Activated gamma-delta T cell treated with anti-CD3 and anti-CD28 coated beads, Interleukin-2, amount 50 U/mL, for 16 hours (primary cell): ENCODE measurements at places on chromosomes 3 and 15.

DNA sequence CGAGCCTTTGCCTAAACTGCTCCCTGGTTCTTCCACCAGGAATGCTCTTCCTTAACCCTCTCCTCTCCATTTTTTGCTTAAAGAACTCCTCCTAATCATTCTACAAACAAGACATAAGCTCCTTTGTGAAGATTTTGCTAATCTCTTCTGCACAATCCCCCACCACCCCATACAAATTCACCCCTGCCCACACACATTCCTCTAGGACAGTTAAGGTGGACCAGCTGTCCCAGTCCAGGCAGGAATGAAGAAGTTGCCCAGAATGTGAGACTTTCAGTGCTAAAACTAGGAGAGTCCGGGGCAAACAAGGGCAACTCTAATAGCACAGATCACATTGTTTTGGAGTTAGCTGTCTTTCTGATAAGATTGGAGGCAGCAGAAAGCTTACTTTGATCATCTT lies 13.9 kb upstream of the FAM174B start:
- DNase-seq = no peak

- no peak for DNase-seq
Measured at GRCh38 chr3:114370537-114371174, 76.8 kb downstream of the TIGIT start.

DNA sequence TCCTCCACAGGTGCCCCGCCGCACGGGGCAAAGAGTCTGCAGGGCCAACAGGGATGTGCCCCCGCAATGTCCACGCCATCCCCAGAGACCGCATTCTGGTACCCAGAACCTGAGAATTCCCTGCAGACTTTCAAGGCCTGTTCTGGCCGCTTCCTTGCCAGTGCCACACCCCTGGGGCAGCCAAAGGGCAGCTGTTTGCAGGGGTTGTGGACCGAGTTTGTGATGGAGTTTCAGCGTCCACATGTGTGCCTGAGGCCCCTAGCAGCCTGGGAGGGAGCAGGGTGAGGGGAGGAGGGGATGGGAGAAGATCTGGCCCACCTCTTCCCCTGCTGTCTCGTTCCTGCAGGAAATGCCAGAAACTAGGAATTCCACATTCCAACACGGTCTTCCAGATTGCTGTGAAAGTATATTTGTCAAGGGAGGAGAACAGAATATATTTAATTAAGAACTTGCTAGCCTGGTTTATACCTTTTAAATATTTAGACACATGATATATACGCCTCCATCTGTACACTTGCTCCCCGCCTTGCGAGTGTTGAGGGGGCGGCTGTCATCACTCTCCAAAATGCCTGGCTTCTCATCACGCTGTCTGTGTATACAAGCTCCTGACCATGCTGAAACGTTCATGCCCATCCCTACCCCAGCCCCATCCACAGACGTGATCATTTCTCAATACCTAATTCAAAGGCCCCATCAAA lies 31.1 kb upstream of the RASA2 start:
- no peak for DNase-seq

DNA sequence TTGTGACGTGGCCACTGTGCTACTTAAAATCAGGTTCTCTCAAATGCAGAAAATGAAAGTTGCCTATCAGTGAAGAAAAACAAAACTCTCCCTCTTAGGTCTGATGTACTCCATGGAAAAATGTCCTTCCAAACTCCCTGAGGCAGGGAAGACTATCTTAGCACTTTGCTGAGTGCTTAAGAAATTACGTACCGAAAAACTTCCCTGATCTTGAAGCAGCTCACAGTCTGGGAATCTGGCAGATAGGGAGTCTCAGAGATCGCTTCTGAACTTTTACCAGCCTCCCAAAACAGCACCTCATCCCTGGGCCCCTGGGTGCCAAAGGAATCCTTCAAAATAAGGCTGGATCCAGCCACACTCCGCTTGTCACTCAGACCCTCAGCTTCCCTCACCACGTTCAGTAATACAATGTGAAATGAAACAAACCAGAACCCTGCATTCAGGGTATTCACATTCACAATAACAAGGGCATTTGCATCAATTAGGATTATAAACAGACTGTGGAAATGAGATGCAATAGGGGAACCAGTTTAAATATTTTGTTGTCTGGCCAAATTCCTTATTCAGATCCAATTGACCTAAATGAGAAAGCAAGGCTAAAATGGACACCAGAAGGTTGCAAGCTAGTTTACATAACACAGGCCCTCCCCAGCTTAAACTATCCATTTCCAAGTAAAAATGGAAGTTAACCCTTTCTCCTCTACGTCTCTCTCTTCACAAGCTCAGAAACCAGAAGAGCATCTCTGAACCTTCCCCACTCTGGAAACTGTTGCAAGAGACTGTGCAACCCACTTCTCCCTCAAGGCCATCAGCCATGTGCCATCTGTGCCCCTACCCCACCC lies 20.9 kb downstream of the OSBPL10 start:
- DNase-seq = no peak

GRCh38 chr3:81788610-81789009 lies 27.2 kb upstream of the GBE1 start:
- no peak for DNase-seq

GRCh38 chr3:189842681-189843602 lies 211.8 kb downstream of the TP63 start:
- no peak for DNase-seq

- DNase-seq = no peak
Measured at GRCh38 chr3:49665822-49666519, 8.2 kb upstream of the APEH start.

GRCh38 chr15:68518785-68519430 lies 59.9 kb upstream of the CORO2B start:
- DNase-seq = no peak

DNA sequence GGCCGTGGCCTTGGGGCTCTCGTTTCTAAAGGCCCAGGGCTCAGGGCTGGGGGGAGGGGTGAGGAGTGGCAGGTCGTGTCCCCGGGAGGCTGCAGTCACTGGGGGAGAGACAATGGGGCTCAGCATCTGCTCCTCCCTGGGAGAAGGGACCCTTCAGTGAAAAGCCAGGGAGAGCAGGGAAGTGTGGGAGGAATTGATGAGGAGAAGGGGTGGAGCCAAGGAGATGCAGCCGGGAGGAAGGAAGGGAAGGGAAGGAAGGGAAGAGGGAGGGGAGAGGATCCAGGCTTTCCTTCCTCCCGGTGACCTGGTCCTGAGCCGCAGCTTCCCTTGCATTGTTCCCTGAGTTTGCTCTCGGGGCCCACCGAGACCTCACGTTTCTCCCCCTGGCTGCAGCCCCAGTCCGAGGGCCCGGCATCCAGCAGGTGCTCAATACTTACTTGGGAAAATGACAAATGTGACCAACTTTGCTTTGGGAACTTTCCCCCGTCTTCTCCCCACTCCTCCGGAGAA lies 1.4 kb upstream of the ZNF710 start:
- DNase-seq = no peak
